NCI-H460 (cell line): ENCODE measurements at places on chromosomes 1 and 21. TPM values are rescaled to one million over a fixed set of nuclear protein-coding genes. Genes with fewer than 3 reads are reported as not detected.

The PCP4L1 gene
- total RNA-seq: not detected in 2 replicates

The LRRC38 gene
- not detected in 2 replicates for total RNA-seq

The IRF6 gene
- 0.10 and 0.20 TPM in 2 replicates for total RNA-seq

The RGS4 gene
- total RNA-seq: not detected in 2 replicates

The RNU1-1 gene
- total RNA-seq: under 0.01 TPM in 2 replicates

The TGFBR3 gene
- 10.0 and 11.3 TPM in 2 replicates for total RNA-seq

The HES3 gene
- not detected in 2 replicates for total RNA-seq

The NBPF4 gene
- not detected in 2 replicates for total RNA-seq

The RHOC gene
- 76.9 and 96.3 TPM in 2 replicates for total RNA-seq

The MCM3AP gene
- total RNA-seq: 28.9 and 38.8 TPM in 2 replicates

The BNIPL gene
- 0.43 and 1.3 TPM in 2 replicates for total RNA-seq

The PDPN gene
- not detected in 2 replicates for total RNA-seq

The AQP10 gene
- not detected in 2 replicates for total RNA-seq

The IER5 gene
- 29.6 and 35.8 TPM in 2 replicates for total RNA-seq

The FLG gene
- total RNA-seq: not detected in 2 replicates

The RGS18 gene
- total RNA-seq: not detected in 2 replicates

The ITLN1 gene
- total RNA-seq: not detected in 2 replicates

The SPRR4 gene
- not detected in 2 replicates for total RNA-seq

The CDCA8 gene
- total RNA-seq: 19.5 and 23.9 TPM in 2 replicates

The FCGR1A gene
- not detected in 2 replicates for total RNA-seq

The NLRP3 gene
- total RNA-seq: not detected in 2 replicates

The CRTC2 gene
- total RNA-seq: 17.0 and 18.2 TPM in 2 replicates

The TCHHL1 gene
- total RNA-seq: not detected in 2 replicates

The CLDN19 gene
- total RNA-seq: not detected in 2 replicates

The CXADR gene
- total RNA-seq: 22.6 and 25.8 TPM in 2 replicates

The CERS2 gene
- 354 and 361 TPM in 2 replicates for total RNA-seq

The ATP1A2 gene
- total RNA-seq: 0.07 and 0.12 TPM in 2 replicates

The DNAH14 gene
- total RNA-seq: 106 and 108 TPM in 2 replicates

The LCE1B gene
- total RNA-seq: not detected in 2 replicates

The ATF3 gene
- total RNA-seq: 16.7 and 19.2 TPM in 2 replicates

The KMO gene
- total RNA-seq: 0.17 and 0.35 TPM in 2 replicates

The PGBD5 gene
- total RNA-seq: not detected in 2 replicates

The GFI1 gene
- 0.05 TPM in 1 of 2 replicates, not detected in the other for total RNA-seq

The EFCAB14 gene
- total RNA-seq: 41.2 and 43.0 TPM in 2 replicates

The HP1BP3 gene
- 152 and 154 TPM in 2 replicates for total RNA-seq

The IGSF8 gene
- total RNA-seq: 22.4 and 23.1 TPM in 2 replicates

The ZMPSTE24 gene
- 91.7 and 92.2 TPM in 2 replicates for total RNA-seq

The GPR3 gene
- 1.0 and 1.1 TPM in 2 replicates for total RNA-seq

The HSF2BP gene
- 1.0 and 1.1 TPM in 2 replicates for total RNA-seq

The HSPA6 gene
- total RNA-seq: 0.45 and 0.84 TPM in 2 replicates

The TNFRSF14 gene
- 1.5 and 2.5 TPM in 2 replicates for total RNA-seq

The SNX7 gene
- total RNA-seq: 19.0 and 19.2 TPM in 2 replicates

The STYXL2 gene
- total RNA-seq: not detected in 2 replicates

The ANKRD34A gene
- 1.2 and 1.6 TPM in 2 replicates for total RNA-seq

The LCE6A gene
- total RNA-seq: not detected in 2 replicates

The GPR153 gene
- 0.62 and 1.2 TPM in 2 replicates for total RNA-seq

The CD52 gene
- not detected in 2 replicates for total RNA-seq

The KHDC4 gene
- 64.7 and 86.5 TPM in 2 replicates for total RNA-seq

The LINGO4 gene
- total RNA-seq: not detected in 2 replicates

The SUSD4 gene
- not detected in 2 replicates for total RNA-seq

The CELA2B gene
- total RNA-seq: not detected in 2 replicates
